HT1080 (cell line): ENCODE measurements at places on chromosomes 1 and 21.
A peak's percentile ranks its signal among the peaks of the same experiment; 100 is the strongest.

DNA sequence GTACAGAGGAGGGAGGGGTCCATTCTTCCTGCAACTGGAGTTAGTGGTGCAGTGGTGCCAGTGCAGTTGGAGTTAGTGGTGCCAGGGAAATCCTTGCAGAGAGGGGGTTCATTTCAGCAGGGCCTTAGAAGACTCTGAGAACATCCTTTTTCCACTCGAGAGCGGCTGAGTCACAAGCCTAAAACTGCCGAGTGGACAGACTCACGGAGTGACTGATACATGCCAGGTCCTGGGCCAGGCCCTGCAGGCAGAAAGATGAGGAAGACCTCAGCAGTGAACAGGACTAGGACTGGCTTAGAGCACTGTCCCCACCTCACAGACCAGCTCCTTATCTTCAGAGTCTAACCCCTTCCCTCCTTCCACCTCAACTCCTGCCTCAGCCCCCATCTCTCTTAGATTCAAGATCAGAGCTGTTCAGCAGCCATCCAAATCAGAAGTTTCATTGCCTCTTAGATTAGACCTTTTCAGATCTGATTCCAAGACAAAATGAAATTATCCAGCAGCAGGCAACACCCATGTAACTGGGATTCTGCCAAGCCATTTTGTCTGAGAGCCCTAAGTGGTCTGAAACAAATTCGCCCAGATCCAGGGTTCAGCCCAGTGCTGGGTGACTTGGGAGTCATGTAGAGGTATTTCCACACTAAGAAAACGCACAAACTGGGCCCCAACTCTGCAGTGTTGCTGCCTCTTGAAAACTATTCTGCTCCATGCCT, 12.7 kb upstream of the IKBKE start:
- DNase-seq: peak; percentile 26

GRCh38 chr1:35557118-35557610, at the start of gene KIAA0319L:
KIAA0319L (minus strand) TSS chr1:35557403; CDS start chr1:35554491, 2,912 bp downstream.
- no peak for DNase-seq

DNA sequence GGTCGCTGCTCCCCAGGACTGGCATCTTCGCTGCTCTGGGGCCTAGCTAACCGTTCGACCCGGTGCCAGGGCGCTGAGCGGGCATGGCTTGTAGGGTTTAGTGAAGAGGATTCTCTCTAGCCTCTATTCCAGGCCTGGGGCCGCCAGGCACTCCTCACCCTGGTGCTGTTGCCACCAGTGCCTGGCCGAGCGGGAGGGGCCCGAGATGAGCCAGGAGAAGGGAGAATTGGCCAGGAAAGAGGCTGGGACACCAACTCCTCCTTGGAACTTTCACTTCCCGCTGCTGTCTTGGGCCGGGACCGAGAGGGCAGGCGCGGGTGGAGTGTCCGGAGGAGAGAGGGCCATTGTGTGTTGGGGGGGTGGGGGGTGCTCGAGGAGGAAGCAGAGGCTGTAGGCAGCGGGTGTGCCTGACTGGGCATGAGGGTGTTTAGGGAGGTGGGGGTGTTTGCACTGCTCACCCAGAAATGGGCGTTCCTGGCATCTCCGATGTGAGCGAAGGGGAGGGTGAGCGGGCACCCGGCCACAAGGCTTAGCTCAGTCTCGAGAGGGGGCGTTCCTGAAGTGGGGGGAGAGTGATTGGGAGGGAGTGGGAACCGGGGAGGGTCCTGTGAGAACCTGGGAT, 772 bp downstream of the ADAM15 start:
- peak; percentile 61 for DNase-seq

GRCh38 chr1:17531682-17532487, 7.6 kb upstream of the ARHGEF10L start:
- DNase-seq: peak; percentile 53

GRCh38 chr1:172219966-172220365, 200.5 kb upstream of the C1orf105 start:
- no peak for DNase-seq
